ENCODE measurements at places on chromosomes 7 and 10.

DNA sequence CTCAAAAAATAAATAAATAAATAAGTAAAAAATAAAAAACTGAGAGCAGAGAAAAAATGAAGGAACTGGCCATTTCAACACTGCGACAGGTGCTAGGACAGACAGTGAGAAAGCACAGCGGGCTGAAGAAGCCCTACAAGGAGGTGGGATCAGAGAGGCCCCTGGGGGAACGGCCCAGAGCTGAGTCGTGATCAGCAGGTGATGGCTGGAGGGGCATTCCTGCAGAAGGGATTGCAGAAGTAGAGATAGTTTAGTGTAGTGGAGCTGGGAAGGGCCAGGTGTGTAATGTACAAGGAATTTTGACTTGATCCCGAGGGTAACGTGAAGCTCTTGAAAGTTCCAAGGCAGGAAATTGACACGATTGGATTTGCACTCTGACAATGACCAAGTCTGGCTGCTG lies 112.1 kb downstream of the CUL2 start:
- no peak for DNase-seq

- no peak for DNase-seq
These were observed 11.0 kb downstream of the STMP1 start for GRCh38 chr7:135673360-135673706.

DNA sequence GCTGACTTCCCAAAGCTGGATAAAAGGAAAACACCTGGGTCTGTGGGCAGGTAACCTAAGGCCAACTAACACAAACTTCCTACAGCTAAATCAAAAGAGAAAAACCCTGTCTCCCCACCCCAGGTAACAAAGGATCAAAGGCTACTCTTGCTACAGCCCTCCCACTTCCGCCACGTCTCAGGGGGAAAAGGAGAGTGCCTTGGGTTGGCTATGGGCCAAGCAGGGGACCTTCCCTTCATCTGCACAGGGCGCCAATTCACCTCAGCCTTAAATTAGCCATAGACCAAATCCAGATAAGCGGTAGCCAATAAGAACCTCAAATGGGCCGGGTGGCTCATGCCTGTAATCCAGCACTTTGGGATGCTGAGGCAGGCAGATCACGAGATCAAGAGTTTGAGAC lies 69.1 kb upstream of the LANCL2 start:
- DNase-seq, result no peak

- DNase-seq, result no peak
These were observed 88.5 kb downstream of the CTNNA3 start for GRCh38 chr10:67607472-67607871.

DNA sequence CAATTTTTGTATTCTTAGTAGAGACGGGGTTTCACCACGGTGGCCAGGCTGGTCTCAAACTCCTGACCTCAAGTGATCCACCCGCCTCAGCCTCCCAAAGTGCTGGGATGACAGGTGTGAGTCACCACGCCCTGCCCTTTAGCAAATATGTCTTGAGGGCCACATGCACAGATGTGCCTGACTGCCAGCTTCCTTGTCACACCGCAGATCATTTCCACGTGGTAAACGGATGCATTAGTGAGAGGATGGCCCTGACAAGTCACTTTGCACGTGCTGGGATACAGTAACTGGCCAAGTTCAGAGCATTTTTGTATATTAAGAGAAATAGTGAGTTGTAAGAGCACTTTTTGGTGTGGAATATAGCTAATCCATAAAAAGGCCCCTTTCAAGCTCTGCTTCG lies 44.3 kb upstream of the FAM180A start:
- no peak for DNase-seq

DNA sequence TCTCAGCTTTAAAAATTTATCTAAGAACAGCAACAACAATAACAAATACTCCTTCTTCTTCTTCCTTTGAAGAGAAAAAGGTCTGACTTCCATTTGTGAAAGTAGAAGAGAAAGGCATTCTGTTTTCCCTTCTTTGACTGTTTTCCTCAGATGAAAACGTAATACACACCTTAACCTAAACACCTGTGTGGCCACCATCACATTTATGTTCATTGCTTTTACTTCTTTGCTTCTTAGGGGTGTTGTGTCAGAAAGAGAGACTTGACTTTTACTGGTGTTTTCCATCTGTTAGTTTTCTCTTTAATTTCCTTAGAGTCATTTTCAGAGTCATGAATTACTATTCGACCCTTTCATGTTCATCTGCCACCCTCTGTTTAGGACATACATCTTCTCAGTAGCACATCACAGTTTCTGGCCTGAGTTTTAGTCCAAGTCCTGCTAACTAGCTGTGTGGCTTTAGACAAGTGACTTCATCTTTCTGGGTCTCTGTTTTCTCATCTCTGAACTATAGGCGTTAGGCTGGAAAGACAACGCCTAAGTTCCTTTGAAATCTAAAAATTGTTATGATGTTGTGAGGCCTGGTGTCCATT lies 283.8 kb downstream of the GATA3 start:
- DNase-seq, result no peak

- no peak for DNase-seq
These were observed 139.1 kb downstream of the TFPI2 start for GRCh38 chr7:93751421-93751820.

Measured in inflammatory macrophage (primary cell).